ENCODE measurements at places on chromosomes 2 and 18. TPM values are rescaled to one million over a fixed set of nuclear protein-coding genes. Genes with fewer than 3 reads are reported as not detected.

DNA sequence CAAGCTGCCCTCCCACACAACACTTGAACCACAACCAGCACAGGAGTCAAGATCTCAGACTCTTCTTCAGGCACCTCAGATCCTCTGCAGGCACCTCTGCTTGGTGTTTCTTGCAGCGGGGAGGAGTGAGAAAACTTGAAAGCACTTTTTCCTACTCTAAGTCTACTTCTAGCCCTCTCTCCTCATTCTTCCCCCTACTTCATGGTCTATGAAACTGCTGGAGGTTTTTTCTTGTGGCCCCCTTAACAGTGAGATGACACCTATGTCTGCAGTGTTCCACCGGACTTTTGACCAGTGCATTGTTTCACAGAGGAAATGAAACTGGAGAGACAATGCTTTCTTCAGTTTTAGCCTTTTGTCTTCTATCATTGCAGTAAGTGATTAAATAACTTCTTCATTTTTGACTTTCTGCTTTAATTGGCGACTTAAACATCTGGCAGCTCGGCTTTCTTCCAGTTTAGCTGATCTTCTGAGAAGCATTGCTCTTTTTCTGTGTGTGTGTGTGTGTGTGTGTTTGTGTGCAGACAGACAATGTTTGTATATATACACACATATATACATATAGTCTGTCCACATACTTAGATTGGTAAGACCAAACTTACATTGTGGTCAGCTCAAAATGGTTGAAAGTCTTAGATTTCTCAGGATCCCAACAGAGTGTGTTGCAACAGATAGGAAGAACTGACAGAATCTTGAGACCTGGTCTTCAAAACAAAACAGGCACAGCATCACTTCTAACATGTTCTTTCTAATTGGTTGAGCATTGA lies 1474.0 kb upstream of the TMEFF2 start:
- no peak overlapping the region for H3K4me3 ChIP-seq
- H3K36me3 ChIP-seq, result no peaks in the 10 kb centered on the region
- no peaks in the 10 kb centered on the region for H3K4me1 ChIP-seq

- H3K4me3 ChIP-seq, result no peak overlapping the region
- H3K27ac ChIP-seq, result no peak overlapping the region
- H3K27me3 ChIP-seq, result no peaks in the 10 kb centered on the region
- no peak for DNase-seq
These were observed 10.5 kb upstream of the B3GNT7 start for GRCh38 chr2:231384970-231385369.

- no peaks in the 10 kb centered on the region for H3K4me1 ChIP-seq
- no peaks in the 10 kb centered on the region for H3K36me3 ChIP-seq
- H3K27ac ChIP-seq, result no peak overlapping the region
- no peak overlapping the region for H3K4me3 ChIP-seq
These were observed 1013.2 kb upstream of the FANCL start for GRCh38 chr2:59254279-59254678.

DNA sequence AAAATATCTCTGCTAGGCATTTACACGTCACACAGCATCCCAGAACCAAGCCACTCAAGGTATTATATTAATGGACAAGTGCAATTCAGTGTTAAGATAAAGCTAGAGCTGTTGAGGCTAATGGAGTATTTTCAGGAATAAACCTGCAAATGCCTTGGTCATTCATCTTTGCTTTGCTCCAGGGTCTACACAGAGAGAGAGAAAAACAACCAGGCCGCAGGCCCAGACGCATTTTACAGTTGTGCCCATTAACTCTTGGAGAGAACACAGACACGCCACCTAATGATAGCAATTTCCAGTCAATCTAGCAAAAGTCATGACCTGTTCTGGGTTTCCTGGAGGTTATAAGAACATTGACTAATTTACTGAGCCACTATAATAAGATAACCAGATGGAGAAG lies 829.3 kb downstream of the LRRTM4 start:
- no peak overlapping the region for H3K4me3 ChIP-seq
- no peaks in the 10 kb centered on the region for H3K4me1 ChIP-seq
- H3K27ac ChIP-seq, result no peak overlapping the region
- H3K36me3 ChIP-seq, result no peaks in the 10 kb centered on the region
- DNase-seq, result no peak
- no peaks in the 10 kb centered on the region for H3K27me3 ChIP-seq

DNA sequence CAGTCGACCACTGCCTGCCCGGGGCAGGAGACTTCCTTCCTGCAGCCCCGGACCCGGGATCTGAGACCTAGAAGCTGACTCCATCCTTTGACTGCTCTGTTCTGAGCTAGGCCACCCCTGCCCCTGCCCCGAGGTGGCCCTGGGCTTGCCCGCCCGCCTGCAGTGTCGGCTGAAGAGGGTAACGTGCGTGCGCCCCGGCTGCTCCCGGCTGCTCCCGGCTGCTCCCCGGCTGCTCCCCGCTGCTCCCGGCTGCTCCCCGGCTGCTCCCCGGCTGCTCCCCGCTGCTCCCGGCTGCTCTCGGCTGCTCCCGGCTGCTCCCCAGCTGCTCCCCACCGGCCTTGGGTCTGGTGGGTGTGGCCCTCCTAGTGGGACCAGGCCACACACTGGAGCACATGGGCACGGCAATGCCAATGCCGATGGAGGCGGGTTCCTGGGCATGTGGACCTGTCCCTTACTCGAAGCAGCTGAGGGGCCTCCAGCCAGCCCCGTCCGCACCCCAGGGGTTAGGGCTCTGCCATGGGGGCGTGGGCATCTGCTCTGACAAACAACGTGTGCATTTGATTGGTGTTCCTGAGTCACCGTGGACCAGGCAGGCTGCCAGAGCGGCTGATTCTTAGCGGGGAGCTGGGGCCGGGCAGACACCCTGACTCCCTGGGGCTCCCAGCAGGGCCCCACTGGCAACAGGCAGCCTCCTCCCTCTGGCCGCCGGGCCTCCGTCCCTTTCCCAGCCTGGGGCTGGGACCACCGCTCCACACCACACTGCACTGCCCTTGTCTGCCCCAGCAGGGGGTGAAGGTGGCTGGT lies 2.0 kb upstream of the GAL3ST2 start:
- peaks cover 20% of the 10 kb centered on the region for H3K27me3 ChIP-seq
- H3K36me3 ChIP-seq, result no peaks in the 10 kb centered on the region
- H3K4me3 ChIP-seq, result no peak overlapping the region
- peak; percentile 82 for DNase-seq
- H3K4me1 ChIP-seq, result no peaks in the 10 kb centered on the region

DNA sequence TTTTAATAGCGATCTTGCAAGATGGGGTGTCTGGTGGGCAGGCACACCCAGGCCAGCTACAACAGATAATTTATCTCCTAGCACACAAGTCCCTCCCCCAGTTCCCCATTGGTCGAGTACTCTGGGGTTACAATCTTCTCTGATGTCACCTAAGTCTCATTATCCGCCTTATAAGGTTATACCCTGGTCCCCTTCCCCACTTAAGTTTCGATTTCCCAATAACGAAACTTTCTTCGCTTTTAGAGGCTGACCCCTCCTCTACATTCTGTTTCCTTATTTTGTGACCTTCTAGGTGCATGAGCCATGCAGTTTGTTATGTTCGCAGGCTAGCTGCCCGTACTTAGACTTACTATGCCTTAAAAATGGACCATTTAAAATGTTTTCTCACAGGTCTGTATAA lies 180.1 kb downstream of the CAPN13 start:
- no peaks in the 10 kb centered on the region for H3K4me1 ChIP-seq
- no peak for DNase-seq
- no peaks in the 10 kb centered on the region for H3K27me3 ChIP-seq
- H3K27ac ChIP-seq, result no peak overlapping the region
- no peaks in the 10 kb centered on the region for H3K36me3 ChIP-seq

GRCh38 chr2:43161650-43162510 lies 64.5 kb downstream of the ZFP36L2 start:
- H3K4me3 ChIP-seq, result no peak overlapping the region
- peaks cover 35% of the 10 kb centered on the region for H3K4me1 ChIP-seq
- H3K27me3 ChIP-seq, result no peaks in the 10 kb centered on the region
- H3K27ac ChIP-seq, result no peak overlapping the region
- no peak for DNase-seq

- no peak overlapping the region for H3K27ac ChIP-seq
- no peak for DNase-seq
- H3K4me3 ChIP-seq, result no peak overlapping the region
- peaks cover 16% of the 10 kb centered on the region for H3K27me3 ChIP-seq
These were observed 52.6 kb downstream of the GNAL start for GRCh38 chr18:11741505-11742145.

DNA sequence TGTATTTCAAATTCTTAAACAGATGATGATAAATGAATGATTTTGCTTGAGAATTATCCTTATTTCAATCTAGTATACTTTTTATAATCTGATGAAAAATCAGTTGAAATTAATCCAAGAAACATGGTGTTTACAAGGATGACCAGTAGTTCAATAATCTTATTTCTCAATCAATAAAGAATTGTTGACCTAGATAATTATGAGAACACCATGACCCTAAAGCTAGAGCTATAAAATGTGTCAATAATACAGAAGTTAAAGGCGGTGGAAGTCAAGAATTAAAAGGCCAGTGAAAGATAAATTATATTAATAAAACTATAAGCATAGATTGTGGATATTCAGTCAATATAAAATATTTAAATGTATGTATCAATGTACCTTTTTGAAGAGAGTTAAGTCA lies 667.4 kb upstream of the GCFC2 start:
- H3K4me1 ChIP-seq, result no peaks in the 10 kb centered on the region
- H3K4me3 ChIP-seq, result no peak overlapping the region
- no peaks in the 10 kb centered on the region for H3K27me3 ChIP-seq
- H3K36me3 ChIP-seq, result no peaks in the 10 kb centered on the region
- DNase-seq, result no peak

GRCh38 chr18:30920757-30921156 lies 121.8 kb downstream of the DSC3 start:
- no peak overlapping the region for H3K27ac ChIP-seq
- no peaks in the 10 kb centered on the region for H3K36me3 ChIP-seq
- no peak overlapping the region for H3K4me3 ChIP-seq
- no peak for DNase-seq
- no peaks in the 10 kb centered on the region for H3K4me1 ChIP-seq
- no peaks in the 10 kb centered on the region for H3K27me3 ChIP-seq

The ZSCAN30 gene
- polyA plus RNA-seq, result 16.4 TPM

The C2orf72 gene
- 0.54 TPM for polyA plus RNA-seq

The PTGR3 gene
- 9.6 TPM for polyA plus RNA-seq

The RGPD6 gene
- polyA plus RNA-seq, result 14.5 TPM

Measured in adrenal gland (tissue), 19 donors.